ENCODE measurements at places on chromosomes 16 and 17.
A peak's percentile ranks its signal among the peaks of the same experiment; 100 is the strongest.

DNA sequence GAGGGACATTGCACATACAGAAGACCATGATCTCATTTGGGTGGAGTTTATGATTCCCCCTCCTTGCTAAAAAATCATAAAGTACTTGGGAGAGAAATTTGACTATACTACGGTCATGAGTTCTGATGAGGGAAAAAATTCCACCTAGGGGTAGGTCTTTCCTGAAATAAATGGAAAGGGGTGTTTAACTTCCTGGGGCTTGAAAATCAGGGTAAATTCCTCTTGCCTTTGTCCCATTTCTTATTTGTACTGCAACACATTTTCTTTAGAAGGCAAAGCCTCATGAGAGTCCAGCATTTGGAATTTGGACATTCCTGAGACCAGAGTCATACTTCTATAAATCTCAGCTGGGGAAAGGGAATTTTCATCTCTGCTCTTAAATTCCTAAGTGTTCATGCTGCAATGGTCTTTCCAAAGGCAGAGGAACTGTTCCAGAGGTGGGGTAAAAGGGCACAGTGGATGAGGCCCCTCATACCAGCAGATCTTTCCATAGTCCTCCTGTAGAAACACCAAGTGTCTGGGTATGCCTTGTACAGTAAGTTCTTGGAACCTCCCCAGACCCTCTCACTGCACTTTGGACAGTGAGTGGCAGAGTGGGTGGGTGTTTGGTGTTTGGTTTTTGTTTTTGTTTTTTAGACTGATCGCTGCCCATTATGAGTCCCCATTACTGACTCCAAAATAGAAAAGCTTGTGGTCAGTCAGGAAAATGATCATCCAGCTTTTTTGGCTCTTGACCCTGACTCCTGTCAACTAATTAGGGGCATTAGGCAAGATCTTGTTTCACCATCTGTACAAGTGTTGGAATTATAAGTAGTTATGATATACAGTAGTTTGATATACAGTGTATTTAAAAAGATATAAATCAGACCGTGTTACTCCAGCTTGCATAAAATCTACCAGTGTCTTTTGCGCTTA, 6.0 kb downstream of the LYRM1 start:
- DNase-seq: peak; percentile 61

DNA sequence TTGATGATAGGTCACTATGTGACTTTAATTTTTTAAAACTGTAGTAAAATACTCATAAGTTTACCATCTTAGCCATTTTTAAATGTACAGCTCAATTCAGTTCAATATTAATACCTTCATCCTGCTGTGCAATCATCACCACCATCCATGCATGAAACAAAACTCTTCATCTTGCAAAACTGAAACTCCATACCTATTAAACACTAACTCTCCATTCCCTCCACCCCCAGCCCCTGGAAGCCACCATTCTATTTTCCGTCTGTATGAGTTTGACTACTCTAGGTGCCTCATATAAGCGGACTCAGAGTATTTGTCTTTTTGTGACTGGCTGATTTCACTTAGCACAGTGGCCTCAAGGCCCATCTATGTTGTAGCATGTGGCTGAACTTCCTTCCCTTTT, 9.4 kb upstream of the CNEP1R1 start:
- no peak for DNase-seq

DNA sequence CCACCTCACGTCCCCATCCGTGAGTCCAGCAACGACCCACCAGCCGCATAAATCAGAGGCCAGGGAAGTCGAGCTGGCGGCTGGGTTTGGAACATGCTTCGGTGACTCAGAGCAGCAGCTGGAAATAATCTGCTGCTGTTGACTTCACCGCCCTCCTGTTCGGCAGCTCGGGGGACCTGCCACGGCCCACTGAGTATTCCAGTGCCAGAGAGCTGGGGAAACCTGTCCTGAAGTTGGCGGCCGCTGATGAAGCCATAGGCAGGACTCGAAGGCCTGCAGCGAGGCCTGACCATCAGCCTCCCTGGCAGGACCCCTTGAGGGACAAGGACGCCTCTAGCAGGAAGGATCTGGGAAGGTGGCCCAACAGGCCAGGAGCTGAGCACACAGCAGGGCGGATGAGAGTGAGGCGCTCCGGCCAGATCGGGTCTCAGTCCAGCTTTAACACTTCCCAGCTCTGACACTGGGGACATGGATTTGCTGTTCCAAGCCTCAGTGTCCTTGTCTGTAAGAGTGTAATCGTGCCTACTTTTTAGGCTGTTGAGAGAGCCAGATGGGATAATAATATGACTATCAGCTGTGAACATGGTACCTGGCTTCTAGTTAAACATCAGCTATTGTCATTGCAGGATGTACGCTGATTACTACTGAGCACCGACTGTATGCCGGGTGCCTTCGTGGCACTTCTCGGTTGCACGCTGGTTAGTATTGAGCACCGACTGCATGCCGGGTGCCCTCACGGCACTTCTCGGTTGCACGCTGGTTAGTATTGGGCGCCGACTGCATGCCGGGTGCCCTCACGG, 50.4 kb upstream of the CIBAR2 start:
- DNase-seq: peak; percentile 84

- DNase-seq: peak; percentile 31
Observed at GRCh38 chr17:16215002-16215272, 397 bp downstream of the NCOR1 start.

GRCh38 chr17:33976831-33977230, 278.3 kb upstream of the CCL2 start:
- DNase-seq: no peak

GRCh38 chr16:9225527-9226316, 134.3 kb downstream of the HAPSTR1 start:
- DNase-seq: no peak

DNA sequence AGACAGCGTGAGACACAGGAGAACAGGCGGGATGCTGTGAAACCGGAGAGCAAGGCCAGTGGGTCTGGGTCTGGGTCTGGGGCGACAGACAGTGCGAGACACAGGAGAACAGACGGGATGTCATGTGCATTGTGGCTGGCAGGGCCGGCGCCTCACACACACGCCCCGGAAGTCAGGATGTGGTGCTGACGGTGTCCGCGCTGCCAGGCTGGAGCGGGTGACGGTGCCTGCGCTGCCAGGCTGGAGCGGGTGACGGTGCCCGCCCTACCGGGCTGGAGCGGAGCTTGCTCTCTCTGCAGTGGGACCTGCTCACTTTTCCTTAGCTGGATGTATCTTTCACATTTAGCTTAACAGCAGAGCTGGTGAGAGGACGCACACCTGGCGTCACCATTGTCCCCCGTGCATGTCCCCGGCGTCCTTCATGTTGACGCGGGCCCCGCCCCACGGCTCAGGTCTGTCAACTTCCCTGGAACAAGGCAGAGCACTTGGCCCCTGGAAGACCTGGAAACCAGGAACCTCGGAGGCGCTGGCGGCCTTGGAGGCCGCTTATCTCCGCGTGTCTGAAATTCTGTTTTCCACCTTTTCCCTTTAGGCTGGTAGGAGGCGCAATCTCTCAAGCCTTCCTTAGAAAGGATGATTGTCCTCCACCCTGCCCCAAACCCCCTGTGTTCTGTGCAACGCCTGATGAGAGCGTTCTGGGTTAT, 43.0 kb upstream of the ZNF750 start:
- DNase-seq: no peak

- no peak for DNase-seq
Observed at GRCh38 chr16:85387731-85388295, 225.3 kb upstream of the GSE1 start.

DNA sequence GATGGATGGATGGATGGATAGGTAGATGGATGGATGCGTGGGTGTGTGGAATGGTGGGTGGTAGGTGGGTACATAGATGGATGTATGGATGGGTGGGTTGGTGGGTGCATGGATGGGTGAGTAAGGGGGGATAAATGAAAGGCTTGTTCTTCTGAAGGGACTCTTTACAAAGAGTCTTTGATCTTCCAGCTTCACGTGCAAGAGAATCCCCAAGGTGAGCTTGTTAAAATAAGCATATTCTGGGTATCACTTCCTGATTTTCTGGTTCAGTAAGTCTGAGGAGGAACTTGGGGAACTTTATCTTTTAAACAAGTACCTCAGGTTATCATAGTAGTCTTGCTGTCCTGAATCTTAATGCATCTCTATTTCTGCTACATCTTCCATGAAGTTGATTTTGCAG, 639.1 kb downstream of the MAF start:
- DNase-seq: no peak

All from muscle of arm (tissue), 14 donors.